ENCODE measurements at places on chromosomes 4 and X.

DNA sequence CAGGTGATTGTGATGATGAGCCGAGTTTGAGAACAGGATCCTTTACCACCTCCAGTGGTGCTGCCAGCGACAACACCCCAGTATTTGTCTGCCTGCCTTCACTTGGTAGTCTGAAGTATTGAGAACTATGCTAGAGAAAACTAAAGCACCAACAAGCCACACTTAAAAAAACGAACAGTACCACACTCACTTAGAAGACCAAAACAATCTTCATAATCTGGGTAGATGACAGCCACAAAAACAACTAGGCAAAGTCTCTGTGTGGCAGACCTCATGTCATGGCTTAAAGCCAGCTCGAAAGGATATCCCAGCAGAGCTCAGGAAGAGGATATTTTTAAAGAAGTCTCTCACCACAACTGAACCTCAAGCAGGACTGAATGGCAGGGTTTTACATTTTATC is 236.0 kb downstream of the GPC3 start:
- DNase-seq = no peak

- no peak for DNase-seq
Measured at GRCh38 chr4:146235654-146236177, 21.4 kb downstream of the REELD1 start.

DNA sequence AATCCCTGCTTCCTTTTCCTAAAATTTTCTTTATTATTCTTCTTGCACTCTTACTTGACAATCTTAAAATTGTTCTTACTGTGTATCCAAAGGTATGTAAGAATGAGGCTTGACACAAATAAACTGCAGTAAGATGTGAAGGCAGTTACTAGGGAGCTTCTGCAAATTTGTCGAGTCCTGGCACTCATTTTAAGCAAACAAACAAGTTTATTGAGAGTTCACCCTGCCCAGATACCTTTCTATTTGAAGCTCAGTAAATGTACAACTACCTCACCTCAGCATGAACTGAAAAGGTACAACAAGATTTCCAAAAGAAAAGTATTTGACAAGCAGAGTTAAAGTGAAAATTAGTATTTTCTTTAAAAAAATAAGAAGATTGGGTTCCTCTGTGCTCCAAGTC is 13.3 kb upstream of the SYTL4 start:
- DNase-seq = no peak

GRCh38 chr4:116343809-116344208 is 741.6 kb downstream of the TRAM1L1 start:
- DNase-seq = no peak

- no peak for DNase-seq
Measured at GRCh38 chr4:132227151-132227856, 921.8 kb upstream of the PCDH10 start.

DNA sequence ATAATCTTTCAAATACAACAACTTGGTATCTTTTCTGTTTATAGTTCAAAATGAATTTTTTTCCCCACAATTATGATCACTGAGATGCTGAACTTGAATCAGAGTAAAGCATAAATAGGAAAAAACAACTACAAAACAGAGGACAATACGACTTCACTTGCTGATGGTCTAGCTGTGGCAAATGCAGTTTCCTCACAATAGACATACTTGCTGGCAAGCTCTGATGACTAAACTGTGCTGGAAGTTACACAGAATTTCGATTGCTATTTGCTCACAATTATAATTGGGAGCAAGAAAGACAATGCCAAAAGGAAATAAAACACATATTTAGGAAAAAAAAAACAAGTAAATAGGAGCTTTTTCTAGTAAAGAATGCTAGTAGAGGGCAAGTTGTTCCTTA is 14.7 kb downstream of the VEGFC start:
- peak; percentile 56 for DNase-seq

GRCh38 chr4:152296386-152296785 is 239.5 kb downstream of the FBXW7 start:
- DNase-seq = no peak

DNA sequence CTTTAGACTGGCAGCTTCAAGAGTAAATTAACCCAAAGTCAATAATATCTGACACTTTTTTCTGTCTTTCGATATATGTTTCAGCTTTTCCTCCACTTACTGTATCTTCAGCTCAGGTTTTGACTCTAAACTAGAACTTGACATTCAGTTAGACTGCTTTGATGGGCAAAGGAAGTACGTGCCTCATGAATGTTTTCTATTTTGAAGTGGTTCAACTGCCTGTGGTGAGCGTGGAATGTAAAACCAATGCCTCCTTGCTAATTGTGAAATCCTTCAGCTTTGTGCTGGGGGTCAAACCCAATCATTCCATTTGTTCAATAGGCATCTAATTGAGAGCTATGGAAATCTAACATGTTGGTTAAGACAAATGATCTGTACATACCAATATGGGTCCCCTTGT is 857.0 kb upstream of the HTR2C start:
- no peak for DNase-seq

DNA sequence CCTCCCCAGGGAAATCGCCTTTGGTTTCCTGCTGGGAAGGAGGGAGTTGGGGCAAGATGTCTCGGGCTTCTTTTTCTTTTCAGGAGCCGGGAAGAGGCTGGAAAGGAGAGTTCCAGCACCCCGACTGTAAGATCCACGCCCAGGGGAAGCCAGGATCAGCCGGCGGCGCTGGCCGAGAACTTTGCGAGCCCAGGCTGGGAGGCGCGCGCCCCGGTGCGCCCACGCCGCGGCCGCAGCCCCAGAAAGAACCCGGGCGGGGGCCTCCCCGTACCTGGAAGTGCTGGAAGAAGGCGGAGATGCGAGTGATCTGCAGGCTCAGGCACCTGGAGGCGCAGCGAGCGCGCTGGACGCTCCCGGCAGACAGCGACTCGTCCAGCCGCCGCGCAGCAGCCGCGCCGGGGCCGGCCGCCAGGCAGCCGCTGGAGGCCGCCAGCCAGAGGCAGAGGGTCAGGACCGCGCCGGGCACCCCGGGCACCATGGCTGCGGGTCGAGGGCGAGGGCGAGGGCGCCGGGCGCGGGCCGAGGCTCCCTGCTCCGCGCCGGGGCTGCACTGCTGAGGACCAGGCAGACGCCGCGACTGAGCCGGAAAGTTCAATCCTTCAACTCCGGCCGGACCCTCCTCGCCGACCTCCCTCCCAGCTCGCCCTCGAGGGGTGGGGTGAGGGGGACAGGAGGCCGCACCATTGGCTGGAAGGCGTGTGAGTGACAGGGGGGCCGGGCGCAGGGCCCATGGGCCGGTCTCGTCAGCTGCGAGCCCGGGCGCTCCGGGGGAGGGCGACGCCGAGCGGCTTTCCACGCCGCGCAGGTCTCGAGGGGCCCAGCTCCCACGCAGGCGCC is at the start of gene ANOS1:
Gene ANOS1, minus strand, starts transcription at position 579 of the 837 bp plus-strand sequence. Its CDS starts 101 bp downstream, at position 478.
- no peak for DNase-seq

- no peak for DNase-seq
Measured at GRCh38 chr4:96639932-96640331, 800.0 kb downstream of the PDHA2 start.

DNA sequence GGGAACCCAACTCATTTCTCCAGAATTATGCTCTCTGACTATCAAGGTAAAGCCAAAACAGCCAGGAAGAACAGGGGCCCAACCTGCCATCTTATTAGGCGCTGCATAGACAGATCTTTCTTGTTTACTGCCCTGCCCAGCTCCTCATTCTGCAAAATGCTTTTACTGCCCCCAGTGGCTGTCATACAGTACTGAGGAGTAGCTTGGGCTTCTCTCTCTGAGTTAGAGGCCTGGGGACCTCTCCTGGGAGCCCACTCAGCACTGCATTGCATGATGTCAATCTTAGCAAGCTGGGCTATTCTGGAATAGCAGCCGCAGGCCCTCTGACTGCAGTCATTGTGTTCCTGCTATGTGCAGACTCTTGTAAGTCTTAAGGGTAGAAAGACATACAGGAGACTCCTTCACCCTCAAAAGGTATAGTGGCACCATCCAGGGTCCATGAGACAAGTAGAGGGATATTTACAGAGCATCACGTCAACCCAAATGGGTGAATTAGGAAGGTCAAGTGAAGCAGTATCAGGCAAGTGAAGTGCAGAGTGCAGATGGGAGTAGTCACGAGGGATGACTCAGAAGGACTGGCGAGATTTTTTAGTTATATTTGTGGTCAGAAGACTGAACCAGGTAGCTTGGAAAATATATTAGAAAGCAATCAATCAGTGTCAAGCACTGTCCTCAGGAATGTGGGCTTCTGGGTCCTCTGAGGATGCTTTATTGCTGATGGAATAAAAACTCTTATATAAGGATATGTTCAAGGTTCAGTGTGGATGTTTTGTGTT is 294.1 kb upstream of the SFRP2 start:
- no peak for DNase-seq

- DNase-seq = no peak
Measured at GRCh38 chr4:68874507-68874906, 58.7 kb downstream of the UGT2B10 start.

DNA sequence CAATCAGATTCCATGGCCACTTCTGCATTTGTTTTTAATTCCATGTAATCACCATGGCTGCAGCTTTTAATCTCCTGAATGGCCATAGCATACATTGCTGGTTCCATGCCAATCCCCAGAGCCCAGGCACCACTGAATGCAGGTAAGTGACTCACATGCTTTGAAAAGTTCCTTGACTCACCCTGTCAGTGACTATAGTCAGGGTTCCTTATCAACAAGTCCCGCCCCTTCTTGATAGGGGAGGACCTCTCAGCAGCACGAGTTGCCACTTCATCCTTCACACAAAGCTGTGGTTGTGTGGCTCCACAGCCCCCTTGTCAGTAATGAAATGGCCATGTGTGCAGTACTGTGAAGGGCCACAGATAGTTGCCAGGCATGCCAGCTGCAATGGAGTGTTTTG is 516.6 kb downstream of the PPARGC1A start:
- DNase-seq = no peak

GRCh38 chrX:69148946-69149345 is 16.3 kb downstream of the PJA1 start:
- no peak for DNase-seq

DNA sequence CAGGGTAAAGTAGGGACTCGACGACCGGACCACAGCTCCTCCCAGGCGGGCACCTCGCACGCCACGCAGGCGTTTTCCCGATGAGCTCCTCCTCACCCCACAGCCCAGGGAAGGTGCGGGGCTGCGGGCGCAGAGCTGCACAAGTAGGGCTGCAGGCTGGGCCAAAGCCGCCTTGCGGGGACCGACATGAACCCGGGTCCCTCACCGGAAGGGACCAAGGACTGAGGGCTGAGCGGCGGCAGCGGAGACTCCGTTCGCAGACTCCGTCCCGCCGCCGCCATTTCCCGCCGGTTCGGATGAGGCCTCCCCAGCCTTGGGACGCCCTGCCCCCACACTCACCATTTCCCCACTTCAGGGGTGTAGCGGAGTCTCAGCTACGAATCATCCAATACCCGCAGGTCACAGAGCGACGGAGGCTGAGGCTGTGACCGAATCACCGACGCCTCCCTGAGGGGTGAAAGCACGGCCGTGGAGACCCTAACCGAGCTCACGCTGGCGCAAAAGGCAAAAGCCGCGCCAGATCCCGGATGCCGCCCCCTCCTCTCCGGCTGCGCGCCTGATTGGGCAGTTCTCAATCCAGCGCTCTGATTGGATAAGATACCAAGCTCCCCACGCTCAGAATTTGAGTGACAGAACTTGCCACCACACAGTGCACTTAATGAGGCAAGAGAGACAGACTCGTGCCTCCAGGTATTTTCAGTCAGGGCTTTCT is at the start of gene ZNF732:
Gene ZNF732, minus strand, starts transcription at position 506 of the 712 bp plus-strand sequence. Its CDS starts 164 bp downstream, at position 342.
- peak; percentile 30 for DNase-seq

DNA sequence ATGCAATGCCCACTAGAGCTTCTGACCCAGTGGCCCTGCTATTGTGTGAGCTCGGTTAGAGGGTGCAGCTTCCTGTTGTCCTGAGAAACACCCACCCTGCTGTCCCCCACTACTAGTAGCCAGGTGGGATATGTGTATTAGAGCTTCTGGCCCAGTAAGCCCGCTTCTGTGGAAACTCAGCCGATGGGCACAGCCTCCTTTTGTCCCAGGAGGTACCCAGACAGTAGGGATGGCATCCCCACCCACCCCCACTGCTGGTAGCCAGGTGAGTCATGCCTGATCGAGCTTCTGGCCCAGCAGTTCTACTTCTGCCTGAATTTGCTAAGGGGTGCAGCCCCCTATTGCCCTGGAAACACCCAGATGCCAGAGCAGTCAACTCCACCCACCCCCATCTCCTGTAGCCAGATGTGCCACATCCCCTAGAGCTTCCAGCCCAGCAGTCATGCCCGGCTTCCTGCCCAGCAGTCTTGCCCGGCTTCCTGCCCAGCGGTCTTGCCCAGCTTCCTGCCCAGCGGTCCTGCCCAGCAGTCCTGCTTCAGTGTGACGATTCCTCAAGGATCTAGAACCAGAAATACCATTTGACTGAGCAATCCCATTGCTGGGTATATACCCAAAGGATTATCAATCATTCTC is 162.7 kb upstream of the KLF8 start:
- peak; percentile 1 for DNase-seq

- DNase-seq = no peak
Measured at GRCh38 chr4:88653371-88653946, 44.2 kb downstream of the NAP1L5 start.

GRCh38 chr4:95267081-95267480 is 281.7 kb downstream of the UNC5C start:
- DNase-seq = peak; percentile 82

GRCh38 chr4:20512033-20512792 is 188.0 kb upstream of the PACRGL start:
- no peak for DNase-seq

- DNase-seq = no peak
Measured at GRCh38 chr4:4762909-4763821, 96.3 kb upstream of the MSX1 start.

DNA sequence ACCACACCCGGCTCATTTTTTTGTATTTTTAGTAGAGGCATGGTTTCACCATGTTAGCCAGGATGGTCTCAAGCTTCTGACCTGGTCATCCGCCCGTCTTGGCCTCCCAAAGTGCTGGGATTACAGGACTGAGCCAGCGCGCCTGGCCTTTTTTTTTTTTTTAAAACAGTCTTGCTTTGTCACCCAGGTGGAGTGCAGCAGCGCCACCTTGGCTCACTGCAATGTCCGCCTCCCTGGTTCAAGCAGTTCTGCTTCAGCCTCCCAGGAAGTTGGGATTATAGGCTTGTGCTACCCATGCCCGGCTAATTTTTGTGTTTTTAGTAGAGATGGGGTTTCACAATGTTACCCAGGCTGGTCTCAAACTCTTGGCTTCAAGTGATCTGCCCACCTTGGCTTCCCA is 28.9 kb downstream of the ZFX start:
- DNase-seq = no peak

Measured in kidney capillary endothelial cell (primary cell).